ENCODE measurements at places on chromosomes 12 and 14.

DNA sequence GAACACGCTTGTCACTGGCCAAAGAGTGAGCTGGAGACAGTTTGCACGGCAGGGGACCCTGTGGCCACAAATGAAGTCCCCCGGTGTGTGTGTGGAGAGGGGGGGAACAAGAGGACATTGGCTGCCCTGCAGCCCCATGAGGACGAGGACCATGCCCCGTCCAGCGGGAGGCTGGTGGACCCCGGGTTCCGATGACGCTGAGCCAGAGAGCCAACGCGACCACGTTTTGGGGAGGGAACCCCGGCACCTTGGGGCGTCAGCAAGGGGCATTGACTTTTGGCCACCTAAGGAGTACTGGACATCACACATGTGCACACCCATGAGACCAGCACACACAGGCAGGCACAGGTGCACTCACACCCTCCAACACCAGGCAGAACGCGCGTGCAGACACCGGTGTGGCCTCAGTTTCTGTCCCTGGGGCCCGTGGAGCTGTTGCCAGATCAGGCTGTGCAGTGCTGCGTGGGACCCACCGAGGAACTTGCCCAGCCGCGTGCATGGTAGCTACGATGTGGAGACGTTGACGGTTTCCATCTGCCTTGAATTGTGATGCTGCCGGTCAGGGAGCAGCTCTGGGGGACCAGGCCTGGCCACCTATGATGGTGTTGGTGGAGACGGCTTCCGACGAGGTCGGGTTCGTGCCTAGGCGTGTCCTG lies 26.5 kb downstream of the NOC4L start:
- no peak for DNase-seq

GRCh38 chr12:13523536-13524307 lies 327.2 kb downstream of the EMP1 start:
- DNase-seq = no peak

GRCh38 chr12:78101946-78102635 lies 271.4 kb downstream of the NAV3 start:
- no peak for DNase-seq

GRCh38 chr12:21337959-21338744 lies 3.4 kb upstream of the SLCO1A2 start:
- no peak for DNase-seq

DNA sequence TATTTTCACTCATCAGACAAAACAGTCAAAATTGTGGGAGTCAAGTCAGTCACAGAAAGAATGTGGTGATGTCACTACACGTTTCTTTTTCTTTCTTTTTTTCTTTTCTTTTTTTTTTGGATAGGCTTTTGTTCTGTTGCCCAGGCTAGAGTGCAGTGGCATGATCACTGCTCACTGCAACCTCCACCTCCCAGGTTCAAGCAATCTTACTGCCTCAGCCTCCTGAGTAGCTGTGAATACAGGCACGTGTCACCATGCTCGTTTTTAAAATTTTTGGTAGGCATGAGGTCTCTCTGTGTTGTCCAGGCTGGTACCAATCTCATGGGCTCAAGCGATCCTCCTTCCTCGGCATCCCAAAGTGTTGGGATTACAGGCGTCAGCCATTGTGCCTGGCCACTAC lies 2.3 kb downstream of the CLECL1 start:
- no peak for DNase-seq

GRCh38 chr14:93263416-93263815 lies 56.4 kb downstream of the UBR7 start:
- DNase-seq = no peak

DNA sequence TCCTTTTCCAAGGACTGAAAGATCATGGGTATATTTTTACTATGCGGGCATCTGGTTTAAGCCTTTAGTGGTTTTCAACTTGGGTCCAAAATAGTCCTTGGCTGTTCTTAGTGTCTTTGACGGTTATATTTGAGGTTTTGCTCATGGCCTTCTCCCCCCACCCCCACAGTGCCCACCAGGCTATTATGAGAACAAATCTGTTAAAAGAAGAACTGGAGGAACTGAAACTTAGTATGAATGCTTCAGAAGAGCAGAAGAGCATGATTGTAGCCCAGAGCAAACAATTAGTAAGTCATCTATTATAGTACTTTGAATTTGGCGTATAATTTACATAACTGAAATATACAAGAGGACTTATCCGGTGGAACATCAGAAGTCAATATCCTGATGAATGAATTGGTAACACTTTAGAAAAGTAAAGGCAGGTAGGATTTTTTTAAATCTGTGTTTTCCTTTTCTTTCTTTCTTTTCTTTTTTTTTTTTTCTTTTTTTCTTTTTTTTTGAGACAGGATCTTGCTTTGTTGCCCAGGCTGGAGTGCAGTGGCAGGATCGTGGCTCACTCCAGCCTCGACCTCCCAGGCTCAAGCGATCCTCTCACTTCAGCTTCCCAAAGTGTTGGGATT lies 71.8 kb upstream of the BCAT1 start:
- no peak for DNase-seq

DNA sequence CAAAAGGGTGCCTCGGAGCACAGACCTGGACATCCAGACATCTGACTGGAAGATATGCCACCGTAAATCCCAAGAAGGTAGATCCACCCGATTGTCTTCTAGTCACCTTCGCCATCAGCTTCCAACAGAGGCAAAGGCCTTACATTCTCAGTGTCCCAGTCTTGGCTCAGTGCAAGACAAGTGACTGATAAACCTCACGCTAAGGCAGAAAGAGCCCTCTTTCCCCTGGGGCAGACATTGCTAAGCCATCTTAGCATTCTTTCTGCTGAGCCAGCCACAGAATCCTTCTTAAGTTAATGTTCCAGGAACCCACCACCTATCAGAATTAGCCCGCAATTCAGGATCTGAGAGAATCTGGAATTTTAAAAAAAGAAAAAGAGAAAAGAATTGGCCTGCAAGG lies 4.3 kb upstream of the PLEKHG6 start:
- DNase-seq = no peak

DNA sequence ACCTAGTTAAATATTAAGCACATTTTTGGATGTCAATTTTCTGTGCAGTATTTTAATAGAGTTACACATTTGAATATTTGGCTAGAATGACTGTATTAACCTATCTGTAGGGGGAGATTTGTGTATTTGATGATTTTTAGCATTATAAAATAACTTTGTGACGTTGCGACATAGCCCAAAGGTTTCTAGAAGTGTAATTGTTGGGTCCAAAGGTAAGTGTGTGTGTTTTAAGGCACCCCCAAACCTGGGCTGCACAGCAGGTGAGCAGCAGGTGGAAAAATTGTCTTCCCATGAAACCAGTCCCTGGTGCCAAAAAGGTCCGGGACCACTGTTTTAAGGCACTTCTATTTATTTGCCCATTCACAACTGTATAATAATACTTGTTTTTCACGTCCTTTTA lies 3.3 kb downstream of the CCT2 start:
- DNase-seq = no peak

GRCh38 chr12:103806803-103807202 lies 34.2 kb downstream of the NT5DC3 start:
- DNase-seq = no peak

DNA sequence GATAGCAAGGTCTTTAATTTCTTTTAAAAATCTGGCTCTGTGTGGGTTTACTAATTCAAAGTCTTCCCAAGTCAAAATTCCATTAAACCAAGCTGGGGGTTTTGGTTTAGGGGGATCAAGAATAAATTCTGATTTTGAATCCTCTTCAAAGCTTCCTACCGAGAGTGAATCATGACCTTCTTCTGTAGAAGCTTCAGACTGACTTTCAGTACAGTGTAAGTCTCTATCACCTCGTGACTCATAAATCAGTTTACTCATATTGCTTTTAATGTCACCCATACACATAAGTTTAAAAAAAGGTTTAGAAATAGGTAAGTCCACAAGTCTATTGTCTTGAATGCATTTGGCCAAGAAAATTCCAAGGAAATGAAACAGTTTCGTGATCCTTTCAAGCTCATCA lies 80.6 kb upstream of the STRN3 start:
- no peak for DNase-seq

- DNase-seq = no peak
Measured at GRCh38 chr12:101933866-101934514, 56.6 kb downstream of the DRAM1 start.

GRCh38 chr14:84492685-84493084 lies 1037.3 kb upstream of the FLRT2 start:
- no peak for DNase-seq

DNA sequence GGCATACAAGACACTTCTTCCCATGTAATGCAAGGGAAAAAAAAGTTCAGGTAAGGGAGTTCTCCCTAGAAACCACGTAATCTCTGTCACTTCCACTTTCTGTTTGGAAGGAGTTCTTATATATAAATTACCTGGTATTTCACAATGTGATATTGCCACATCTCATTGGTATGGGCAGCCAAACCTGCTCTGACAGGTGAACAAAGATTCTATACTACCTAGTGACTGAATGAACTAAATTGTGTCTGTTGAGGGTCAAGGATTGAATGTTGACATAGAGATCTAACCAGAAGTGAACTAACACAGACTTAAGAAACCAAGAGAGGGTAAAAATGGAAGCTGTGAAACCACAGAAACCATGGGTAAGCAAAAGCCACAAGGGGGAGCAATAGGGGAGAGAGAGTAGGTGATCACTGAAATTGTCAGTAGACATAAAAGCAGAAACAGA lies 161.3 kb downstream of the RPL10L start:
- DNase-seq = no peak

GRCh38 chr14:68632054-68632895 lies 160.6 kb downstream of the ZFP36L1 start:
- DNase-seq = no peak

GRCh38 chr12:130526813-130527212 lies 189.1 kb downstream of the PIWIL1 start:
- no peak for DNase-seq

DNA sequence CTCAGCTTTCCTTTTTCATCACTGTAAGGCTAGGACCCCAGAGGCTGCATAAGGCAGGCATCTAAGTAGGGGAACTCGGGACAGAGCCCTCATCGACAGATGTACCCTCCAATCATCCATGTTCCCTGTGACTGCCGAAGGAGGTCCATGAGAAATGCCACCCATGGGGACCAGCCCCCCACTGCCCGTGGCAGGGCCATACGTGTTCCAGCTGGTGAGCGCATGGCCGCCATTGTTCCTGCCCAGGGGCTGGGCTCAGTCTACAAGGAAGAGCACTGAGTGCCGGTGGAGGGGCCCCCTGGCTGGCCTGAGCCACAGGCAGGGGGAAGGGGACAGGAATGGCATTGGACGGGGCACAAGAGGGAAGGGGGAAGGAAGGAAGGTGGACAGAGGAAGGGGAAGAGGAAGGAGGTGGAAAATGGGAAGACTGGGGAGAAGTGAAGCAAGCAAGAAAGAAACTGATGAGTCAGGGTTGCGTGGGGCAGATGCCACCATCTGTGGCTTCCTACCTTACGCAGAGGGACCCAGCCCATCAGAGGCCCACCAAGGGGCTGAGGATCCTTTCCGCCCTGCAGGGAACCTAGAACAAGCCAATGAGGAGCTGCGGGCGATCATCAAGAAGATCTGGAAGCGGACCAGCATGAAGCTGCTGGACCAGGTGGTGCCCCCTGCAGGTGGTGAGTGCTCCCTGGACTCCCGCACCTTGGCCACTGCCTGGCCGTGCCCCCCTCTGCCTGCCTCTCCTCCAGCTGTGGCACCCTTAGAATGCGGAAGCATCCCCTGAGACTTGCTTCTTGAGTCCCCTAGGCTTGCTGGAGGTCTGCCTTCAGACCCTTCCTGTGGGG lies 120.6 kb upstream of the FKBP4 start:
- DNase-seq = no peak

DNA sequence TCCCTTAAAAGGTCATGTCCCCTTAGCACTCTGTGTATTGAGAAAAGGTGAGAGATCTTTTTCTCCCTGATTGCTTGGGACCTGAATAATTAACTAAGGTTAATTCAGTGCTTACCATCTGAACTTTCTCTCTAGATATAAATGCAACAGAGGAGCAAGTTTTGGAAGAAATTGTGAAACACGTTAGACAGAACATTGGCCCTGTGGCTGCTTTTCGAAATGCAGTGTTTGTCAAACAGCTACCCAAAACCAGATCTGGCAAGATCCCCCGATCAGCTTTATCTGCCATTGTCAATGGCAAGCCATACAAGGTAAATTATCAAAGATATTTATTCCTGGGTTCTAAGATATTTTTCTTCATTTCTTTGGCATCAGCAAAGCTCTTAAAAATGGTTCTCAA lies 175.5 kb downstream of the ACSS3 start:
- DNase-seq = no peak

GRCh38 chr12:2551412-2551900 lies 243.3 kb upstream of the FKBP4 start:
- no peak for DNase-seq

All from occipital lobe (tissue), 3 donors.